ENCODE measurements at places on chromosomes 6 and 20.

DNA sequence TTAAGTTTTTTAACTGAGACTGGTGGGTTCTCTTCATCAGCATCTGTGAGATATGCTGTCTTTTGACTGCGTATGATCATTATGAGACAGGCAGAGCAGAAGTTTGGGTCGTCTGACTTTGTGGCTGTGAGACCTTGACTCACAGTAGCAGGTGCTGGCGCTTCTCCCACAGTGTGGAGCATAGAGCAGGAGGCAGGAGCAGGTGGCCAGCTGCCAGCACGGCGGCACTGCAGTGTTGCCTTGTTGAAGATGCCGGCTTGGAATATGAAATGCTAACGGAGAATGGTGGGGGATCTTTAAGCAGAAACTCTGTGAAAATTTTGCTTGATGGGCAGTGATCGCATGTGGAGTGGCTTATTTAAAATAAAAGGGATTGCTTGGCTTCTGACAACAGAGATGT lies 105.0 kb downstream of the TIAM2 start:
- no peak for DNase-seq

- no peak for DNase-seq
Measured at GRCh38 chr20:58243653-58244410, 15.4 kb upstream of the ANKRD60 start.

GRCh38 chr6:33862536-33862935 lies 58.7 kb upstream of the MLN start:
- DNase-seq: no peak

GRCh38 chr6:73984571-73985210 lies 288.7 kb downstream of the CD109 start:
- DNase-seq: no peak

DNA sequence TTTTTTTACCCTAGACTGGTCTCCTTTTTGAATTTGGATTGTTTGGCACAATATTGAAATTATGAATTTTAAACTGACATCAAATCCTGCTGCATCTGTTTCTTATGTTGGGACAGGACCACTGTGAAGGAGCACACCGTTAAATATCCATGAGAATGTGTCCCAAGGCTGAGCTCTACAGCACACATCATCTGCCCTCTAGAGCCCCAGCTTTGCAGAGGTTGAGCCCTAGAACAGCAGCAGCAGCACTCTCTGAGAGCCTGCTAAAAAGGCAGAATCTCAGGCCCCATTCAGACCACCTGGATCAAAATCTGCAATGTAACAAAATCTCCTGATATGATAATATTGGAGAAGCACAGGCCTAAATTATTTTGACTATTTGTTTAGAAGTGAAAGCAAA lies 192.1 kb upstream of the CCN2 start:
- no peak for DNase-seq

DNA sequence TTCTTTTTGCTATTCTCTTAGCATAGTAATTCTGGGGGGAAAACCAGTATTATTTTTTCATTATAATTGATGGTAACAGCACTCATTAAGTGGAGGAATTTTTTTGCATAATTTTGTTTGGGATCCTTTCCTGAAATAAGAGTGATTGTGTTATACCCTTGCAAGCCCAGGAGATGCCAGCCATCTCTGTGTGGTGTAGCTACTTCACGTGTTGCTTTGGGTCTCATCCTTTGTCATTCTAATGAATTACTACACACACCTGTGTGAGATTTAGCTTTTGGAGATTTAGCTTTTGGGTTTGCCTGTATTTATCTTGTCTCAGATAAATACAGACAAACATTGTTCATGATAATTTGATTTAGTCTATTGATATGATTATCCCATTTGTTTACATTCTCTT lies 76.5 kb downstream of the SH3BGRL2 start:
- no peak for DNase-seq

DNA sequence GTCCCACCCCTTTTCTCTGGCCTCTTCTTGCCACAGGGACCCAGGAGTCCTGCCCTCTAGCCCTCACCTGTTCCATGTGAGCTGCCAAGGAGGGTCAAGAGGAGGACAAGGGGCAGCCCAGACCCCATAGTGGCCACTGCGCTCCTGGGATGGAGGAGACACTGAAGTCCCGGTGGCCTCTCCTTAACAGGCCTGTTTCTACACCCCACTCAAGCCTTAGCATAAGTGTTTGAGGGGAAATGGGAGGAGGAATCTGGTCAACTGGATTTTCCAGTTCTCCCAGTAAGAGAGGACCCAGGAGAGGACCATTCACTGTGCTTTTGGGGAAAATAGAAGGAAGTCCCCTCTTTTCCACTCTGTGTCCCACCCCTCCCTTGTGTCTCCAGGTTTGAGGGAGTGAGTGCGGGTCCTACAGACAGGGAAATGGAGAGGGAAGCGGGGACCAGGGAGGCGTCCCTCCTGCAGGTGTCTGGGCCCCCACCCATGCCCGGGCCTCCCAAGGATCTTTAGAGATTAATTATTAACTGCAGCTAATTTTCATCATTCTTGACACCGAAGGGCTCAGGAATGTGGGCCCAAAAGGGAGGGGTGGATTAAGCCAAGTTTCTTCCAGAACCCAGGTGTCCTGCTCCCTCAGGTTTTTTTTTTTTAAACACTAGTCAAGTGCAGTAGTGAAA lies at the start of gene SFTA2:
TSS of gene SFTA2 (minus strand) at position 202 of the 677 bp plus-strand sequence. CDS start at position 128, 74 bp downstream.
- DNase-seq: no peak

- DNase-seq: no peak
Measured at GRCh38 chr6:81985191-81985590, 232.7 kb upstream of the TENT5A start.

DNA sequence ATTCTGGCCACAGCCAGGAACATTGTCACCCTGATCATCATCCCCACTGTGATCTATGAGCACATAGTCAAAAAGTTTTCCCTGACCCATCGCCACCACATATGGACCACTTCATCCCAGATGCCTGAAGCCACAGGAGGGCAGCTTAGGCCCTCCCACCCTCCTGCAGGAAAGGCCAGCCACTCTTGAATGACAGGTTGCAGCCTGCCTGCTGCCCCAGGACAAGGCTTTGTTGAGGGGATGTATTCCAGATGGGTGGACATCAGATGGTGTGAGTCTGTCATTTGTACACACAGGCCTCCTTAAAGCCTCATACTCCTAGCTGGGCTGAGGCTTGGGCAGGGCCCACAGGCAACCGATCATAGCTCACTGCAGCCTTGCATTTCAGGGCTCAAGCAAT lies 30.8 kb downstream of the DPPA5 start:
- DNase-seq: no peak
